ENCODE measurements at places on chromosomes 1 and 21.

- DNase-seq = no peak
Measured at GRCh38 chr1:177238967-177239366, 68.2 kb downstream of the BRINP2 start.

DNA sequence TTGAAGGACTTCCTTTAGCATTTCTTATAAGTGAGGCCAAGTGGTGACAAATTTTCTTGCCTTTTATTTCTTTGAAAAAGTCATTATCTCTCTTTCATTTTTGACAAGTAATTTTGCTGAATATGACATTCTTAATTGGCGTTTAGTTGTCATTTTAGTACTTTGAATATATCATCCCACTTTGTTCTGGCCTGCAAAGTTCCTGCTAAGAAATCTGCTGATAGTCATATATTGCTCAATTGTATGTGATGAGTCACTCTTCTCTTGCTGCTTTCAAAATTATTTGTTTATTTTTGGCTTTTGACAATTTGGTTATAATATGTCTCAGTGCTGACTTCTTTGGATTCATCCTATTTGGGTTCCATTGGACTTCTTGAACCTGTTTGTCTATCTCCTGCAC lies 312.6 kb downstream of the DUSP10 start:
- no peak for DNase-seq

DNA sequence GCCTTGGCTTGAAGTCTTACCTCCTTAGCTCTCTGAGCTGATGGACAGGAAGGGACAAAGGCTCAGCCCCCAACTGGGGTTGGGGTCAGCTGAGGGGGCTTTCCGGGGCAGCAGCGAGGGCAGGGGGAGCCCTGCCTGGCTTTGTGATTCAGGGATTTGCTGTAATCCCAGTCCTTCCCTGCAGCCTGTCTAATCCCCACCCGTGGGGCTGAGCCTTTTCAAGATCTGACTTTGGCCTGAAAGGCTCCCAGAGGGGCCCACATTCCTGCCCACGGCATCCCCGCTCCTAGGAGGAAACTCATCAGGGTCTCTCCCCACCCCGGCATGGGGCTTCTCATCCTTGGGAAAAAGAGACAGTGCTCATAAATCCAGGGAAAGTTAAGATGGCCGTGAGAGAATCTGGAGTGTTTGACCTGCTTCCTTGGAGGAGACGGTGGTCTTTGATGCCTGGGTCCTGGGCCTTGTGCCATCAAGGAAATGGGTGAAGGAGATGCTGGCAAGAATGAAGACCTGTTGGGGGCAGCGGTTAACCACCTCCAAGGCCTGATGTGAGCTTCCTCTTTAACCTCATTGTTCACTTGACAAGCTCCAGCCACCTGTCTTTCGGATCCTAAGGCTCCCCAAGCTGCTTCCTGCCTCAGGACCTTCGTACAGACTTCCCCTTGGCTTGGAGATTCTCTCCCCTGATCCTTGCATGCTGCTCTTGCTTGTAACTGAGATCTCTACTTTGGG lies 83.1 kb upstream of the WNT4 start:
- no peak for DNase-seq

- no peak for DNase-seq
Measured at GRCh38 chr1:225815526-225816178, 5.7 kb downstream of the EPHX1 start.

DNA sequence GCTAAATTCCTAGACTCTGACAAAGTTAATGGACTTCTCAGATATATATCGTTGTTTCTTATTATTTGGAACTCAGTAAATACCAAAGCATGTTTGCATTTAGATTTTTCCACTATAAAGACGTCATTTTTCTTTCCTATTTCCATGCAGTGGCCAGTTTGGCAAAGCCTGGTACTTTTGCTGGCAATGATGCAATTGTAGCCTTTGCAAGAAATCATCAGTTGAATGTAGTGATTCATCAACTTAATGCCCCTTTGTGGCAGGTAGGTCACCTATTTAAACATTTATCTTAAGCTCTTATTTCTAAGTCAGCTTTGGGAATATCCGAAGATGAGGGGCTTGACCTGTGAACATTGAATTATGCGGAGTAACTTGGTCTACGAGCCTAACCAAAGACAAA lies 12.0 kb downstream of the OTUD3 start:
- DNase-seq = no peak

DNA sequence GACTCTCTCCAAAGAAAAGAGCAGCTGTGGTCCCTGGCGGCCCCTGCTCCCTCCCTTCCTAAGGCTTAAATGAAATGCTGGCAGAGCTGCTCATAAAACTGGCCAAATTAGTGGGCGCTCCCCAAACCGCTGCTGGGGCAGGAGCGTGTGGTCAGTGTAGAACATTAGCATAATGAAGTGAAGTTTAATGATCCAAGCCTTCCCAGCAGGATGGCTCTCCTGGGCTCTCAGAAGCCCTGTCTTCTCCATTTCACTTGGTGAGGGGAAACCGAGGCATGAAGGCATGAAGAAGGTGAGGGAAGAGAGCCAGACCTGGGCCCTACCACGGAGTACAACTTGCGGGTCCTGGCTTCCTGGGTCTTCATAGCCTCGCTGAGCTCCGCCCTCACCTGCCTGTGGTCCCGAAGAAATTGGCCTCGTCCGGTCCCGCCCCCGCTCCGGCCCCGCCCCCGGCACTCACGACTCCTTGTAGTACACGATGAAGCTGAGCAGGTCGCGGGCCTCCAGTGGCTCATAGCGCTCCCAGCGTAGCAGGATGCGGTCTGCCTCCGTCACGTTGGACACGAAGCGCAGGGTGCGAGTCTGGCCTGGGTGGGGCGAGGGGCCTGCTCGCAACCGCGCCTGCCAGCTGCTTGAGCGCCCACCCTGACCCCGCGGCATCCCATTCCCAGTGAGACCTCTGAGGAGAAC lies 10.3 kb downstream of the INSRR start:
- no peak for DNase-seq

DNA sequence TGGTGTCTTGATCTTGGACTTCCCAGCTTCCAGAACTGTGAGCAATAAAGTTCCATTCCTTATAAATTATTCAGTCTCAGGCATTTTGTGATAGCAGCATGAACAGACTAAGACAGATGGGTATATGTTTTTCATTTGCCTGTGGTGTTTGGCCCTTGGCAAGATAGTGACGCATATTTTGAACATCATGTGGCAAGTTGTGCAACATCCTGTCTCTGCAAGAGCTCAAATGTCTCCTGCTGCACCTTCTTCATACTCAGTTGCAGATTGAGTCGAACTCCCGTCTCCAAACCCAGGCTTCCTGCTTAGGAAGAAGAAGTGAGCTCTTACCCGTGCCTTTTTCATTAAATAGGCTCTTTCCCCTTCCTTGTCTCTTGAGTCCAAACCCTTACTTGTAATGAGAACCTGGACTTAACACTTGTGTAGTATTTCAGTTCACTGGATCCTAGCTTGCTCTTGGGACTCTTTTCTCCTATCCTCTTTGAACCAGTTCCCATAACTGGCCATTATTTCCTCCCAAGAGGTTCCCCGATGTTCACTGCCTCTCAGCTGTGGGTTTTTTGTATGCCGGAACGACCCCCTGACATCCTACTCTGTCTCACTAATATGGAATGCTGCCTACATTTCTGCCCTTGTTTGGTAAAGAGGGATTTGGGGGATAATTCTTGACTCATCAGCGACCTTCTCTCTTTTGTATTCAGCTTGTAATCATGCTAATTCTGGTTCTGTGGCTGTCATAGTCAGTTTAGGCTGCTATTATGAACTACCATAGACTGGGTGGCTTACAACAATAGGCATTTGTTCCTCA lies 125.0 kb upstream of the KCNK2 start:
- no peak for DNase-seq

GRCh38 chr21:46179708-46180078 lies 4.6 kb downstream of the SPATC1L start:
- no peak for DNase-seq

DNA sequence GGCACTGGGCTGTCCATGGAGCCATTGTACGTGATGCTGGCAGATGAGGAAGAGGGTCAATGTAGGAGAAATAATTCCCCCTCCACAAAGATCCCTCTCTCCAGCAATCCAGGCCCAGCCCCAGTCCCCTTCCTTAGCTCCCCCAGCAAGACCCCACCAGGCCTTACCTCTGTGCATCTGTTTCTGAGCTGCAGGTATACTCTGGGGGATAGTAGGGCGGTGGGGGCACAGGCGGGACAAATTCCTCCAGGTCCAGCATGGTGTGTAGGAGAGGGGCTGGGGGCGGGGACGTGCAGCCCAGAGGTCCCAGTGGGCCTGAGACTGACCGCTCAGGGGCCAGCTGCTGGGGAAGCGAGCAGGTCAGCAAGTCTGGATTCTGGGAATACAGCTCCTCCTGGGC lies 3.7 kb downstream of the ENTREP3 start:
- DNase-seq = no peak

DNA sequence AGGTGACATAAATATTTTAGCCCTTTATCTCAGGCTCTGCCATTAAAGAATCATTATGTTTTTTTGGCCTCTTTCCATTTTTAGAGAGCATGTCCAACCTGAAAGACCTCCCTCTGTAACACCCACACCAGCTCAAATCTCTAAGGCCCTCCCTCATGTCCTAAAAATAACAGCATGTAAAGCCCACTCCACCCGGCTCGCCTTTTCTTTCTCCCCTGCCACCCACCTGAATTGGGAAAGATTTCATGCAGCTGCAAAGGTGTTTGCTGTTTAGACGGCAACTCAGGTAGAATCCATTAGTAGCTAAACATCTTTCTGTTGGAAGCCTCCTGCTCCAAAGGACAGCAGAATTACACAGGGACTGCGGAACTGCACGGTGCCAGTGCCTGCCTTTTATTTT lies 79.9 kb downstream of the DMRTA2 start:
- peak; percentile 49 for DNase-seq

DNA sequence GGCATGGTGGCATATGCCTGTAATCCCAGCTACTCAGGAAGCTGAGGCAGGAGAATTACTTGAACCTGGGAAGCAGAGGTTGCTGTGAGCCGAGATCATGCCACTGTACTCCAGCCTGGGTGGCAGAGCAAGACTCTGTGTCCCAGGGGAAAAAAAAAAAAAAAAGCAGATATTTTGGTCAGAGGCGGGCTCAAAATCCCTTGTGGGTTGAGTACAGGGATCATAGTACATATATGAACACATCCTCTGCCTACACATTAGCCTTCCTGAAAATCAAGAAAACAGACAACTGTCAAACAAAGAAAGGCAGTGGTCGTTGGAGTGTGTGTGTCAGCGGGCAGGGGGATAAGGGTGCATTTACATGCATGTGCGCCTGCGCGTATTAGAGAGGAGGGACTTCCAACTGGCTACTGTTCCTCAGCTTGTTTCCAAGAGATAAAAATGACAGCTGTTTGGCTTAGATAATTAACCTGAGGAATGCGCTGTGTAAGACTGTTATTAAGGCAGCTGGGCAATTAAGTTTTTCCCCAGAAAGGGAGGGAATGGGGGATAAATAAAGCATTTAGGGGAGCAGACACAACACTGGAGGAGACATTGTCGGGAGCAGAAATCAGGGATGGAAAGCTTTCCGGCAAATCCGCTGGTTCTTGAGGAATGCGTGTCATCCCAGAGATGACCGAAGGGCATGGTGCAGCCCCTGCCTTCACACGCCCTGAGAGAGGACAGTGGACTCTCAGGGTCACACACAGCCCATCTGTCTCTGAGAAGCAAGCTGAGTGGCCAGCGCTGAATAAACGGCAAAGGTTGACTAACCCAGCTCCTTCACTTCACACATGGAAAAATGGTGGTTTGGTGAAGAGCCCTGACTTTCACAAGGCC lies 6.4 kb downstream of the LAMB3 start:
- DNase-seq = no peak

DNA sequence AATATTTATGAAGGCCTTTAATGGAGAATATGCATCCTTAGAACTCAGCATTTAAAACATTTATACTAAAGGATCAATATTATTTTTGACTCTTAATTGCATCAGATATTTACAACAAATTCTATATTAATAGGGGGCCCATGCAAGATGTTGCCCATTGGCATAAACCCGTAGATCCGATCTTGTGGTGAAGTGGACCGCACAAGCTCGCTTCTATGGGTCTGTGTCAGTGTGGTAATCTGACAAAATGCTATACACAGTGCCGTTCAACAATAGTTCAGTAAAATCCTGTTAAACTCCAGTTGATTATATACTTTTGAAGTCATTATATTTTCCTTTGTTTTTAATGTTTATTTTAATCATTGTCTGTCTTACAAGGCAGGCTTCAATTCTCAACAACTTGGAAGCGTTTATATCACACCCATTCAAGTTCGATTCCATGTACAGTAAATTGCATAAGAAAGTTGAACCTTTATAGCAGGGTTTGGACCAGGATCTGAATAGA lies 809.2 kb downstream of the USP25 start:
- DNase-seq = no peak

DNA sequence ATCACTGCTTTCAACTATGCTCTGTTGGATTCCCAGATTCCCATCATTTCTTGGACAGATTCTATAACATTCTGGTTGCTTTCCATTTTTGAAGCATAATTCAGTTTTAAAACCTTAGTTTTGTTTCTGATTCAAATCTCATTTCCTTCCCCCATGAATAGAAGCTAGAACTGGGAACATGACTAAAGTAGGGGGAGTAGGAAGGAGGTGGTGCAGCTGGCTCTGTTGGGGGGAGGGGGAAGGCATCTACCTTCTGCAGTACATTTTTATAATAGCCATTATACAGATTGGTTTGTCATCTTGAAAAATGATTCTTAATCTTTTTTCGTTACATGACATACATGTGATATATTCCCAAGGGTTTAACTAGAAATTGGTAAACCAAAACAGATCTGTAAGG lies 48.1 kb downstream of the SMG7 start:
- DNase-seq = no peak

DNA sequence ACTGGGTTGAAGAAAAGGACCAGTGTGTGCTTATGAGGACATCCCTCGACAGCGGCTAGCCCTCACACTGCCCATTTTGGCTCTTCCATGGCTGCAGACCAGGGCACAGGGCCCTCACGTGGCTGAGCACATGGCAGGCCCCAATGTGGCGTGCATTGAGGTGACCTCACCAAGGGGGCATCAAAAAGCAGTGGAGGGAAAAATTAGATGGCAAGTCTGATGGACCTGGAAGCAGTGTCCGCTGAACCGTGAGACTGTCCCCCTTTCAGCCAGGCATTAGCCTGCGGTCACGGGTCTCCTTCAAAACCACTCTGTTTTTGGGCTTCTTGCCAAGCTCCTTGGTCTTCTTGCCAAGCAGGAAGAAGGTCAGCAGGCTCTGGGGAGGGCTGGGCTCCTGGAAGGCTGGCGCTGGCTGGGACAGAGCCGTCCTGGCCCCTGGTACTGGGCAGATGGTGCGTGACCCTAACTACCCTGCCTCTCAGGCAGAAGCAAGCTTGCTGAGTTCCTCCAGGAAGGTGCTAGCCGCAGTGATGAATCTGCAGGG lies 30.8 kb downstream of the TRIM67 start:
- DNase-seq = peak; percentile 70

DNA sequence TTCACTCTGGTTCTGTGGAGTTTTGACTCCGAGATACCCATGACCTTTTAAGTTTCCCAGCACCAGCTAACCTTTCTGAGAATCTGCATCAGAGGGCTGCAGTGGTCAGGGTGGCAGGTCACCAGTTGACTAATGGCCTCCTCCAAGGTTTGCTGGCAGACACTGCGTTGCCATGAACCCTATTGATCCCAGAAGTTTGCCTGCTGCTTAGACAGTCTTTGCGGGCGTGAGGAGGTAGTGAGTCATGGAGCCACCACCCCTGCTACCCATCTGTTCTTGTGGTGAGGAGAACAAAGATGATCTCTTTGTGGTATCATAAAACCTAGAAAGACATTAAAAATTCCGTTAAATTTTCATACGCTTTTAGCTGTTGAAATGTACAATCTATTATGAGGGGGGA lies 180.4 kb downstream of the FGGY start:
- DNase-seq = no peak

GRCh38 chr1:26733982-26734381 lies 38.2 kb downstream of the ARID1A start:
- DNase-seq = no peak

- DNase-seq = no peak
Measured at GRCh38 chr1:236150311-236150955, 8.1 kb downstream of the GPR137B start.

- DNase-seq = no peak
Measured at GRCh38 chr1:34705077-34705476, 49.8 kb upstream of the GJB5 start.

Measured in COR-L47 (cell line).